ENCODE measurements at places on chromosomes 11 and 22. TPM values are rescaled to one million over a fixed set of nuclear protein-coding genes. Genes with fewer than 3 reads are reported as not detected.

NRIP3 gene
- total RNA-seq = 37.7 TPM

IL17REL gene
- total RNA-seq = 0.09 TPM

OR52I2 gene
- not detected for total RNA-seq

P2RY2 gene
- 0.30 TPM for total RNA-seq

ARHGAP8 gene
- total RNA-seq = not detected

NRGN gene
- total RNA-seq = 0.28 TPM

SYCE3 gene
- not detected for total RNA-seq

CNTF gene
- 3.1 TPM for total RNA-seq

OR8A1 gene
- not detected for total RNA-seq

APOBEC3H gene
- not detected for total RNA-seq

APOL1 gene
- 29.1 TPM for total RNA-seq

FADS2 gene
- 342 TPM for total RNA-seq

OTOG gene
- not detected for total RNA-seq

MS4A12 gene
- not detected for total RNA-seq

SPTBN2 gene
- 5.7 TPM for total RNA-seq

TEX54 gene
- total RNA-seq = not detected

PDE2A gene
- total RNA-seq = 1.3 TPM

GAS2L1 gene
- 7.4 TPM for total RNA-seq

RAD9A gene
- 7.4 TPM for total RNA-seq

CCND1 gene
- total RNA-seq = 1,962 TPM

NAP1L4 gene
- total RNA-seq = 149 TPM

NXPE4 gene
- total RNA-seq = not detected

SCUBE2 gene
- 1.8 TPM for total RNA-seq

SLC25A18 gene
- total RNA-seq = not detected

KCNC1 gene
- not detected for total RNA-seq

MN1 gene
- total RNA-seq = 1.8 TPM

LINC01488 gene
- total RNA-seq = not detected

GRAP2 gene
- not detected for total RNA-seq

CARD18 gene
- not detected for total RNA-seq

ARHGEF17 gene
- 72.8 TPM for total RNA-seq

MPPED2 gene
- not detected for total RNA-seq

NFAM1 gene
- total RNA-seq = 0.09 TPM

RAB38 gene
- 2.9 TPM for total RNA-seq

CSNK2A3 gene
- total RNA-seq = 2.1 TPM

TCN1 gene
- total RNA-seq = not detected

GLYAT gene
- total RNA-seq = not detected

MGAT3 gene
- under 0.01 TPM for total RNA-seq

MYRF gene
- 26.3 TPM for total RNA-seq

TTC36 gene
- 0.59 TPM for total RNA-seq

NFRKB gene
- total RNA-seq = 22.6 TPM

CTTN gene
- 510 TPM for total RNA-seq

KRTAP5-2 gene
- not detected for total RNA-seq

OR4A16 gene
- total RNA-seq = not detected

NCR3LG1 gene
- total RNA-seq = 11.1 TPM

All from smooth muscle cell of the umbilical artery (primary cell).